NCI-H446 (cell line): ENCODE measurements at places on chromosomes 1 and 21.
A peak's percentile ranks its signal among the peaks of the same experiment; 100 is the strongest.

DNA sequence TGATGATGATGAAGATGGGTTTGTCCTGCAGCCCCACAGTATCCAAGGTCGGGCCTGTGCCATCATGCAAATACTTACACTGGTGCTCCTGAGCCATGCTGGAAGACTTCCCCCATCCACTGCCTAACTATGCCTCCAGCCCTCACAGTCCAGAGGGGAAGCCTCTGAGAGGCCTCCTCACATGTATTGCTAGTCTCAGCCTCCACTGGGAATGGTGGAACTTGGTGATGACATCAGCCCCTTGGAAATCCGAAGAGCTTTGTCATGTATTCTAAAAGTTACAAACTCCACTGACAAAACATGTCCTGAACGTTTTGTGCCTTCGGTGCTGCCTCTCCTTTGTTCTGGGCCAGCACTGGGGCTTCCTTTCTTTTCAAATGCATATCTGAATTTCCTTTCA, 61.1 kb upstream of the DMRTB1 start:
- no peak for DNase-seq

DNA sequence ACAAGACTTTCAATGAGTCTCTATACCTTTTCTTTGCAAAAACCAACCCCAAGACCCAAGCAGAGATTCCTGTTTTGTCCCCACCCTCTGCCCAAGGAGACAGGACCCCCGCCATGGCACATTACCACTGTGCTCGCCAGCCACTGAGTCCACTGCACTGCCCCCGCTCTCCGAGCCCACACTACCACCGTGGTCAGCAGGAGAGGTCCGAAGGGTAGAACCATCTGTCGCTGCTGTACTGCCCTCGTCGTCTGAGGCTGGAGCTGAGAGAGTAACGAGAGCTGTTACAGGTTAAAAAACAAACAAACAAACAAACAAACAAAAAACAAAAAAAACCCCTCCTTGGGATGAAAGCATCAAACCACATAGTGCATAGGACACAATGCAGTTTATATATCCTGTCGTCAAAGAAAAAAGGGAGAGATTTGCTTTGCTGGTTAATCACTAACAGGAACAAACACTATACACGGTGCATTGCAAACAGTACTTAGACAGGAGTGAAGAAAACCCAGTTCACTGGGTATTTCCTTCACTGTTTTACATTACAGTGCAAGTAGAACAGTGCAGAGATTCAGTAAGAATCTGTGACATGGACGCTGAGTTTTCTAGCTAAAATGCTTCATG, 71.0 kb downstream of the UBR4 start:
- DNase-seq = no peak

DNA sequence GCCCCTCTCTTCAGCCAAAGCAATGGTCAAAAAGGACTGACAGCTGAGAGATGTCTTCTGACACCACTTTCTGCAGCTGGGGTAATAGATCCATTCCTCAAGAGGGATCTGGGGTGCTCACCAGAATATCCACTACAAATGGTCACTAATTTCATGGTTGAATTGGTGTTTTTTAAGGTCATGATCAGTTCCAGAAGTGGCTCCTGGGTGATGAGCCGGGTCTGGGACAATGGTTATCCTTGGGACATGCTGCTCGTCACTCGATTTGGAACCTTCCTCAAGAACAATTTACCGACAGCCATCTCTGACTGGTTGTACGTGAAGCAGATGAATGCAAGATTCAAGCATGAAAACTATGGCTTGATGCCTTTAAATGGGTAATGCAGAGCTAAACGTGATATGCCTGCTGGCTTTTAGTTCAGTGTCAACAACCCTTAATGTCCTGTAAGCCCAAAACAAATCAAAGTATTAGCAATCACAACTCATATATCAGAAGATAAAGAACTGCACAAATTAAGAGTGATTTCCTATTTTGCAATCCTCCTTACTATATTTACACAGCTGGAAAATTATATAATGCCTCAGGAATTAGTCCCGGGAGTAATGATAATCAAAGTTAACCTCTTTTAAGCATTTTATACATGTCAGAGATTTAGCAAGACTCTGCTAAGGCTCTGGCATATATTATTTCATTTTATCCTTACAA, 20.1 kb downstream of the FMO3 start:
- no peak for DNase-seq

GRCh38 chr1:27111626-27112573, 43.0 kb downstream of the SLC9A1 start:
- DNase-seq = no peak

DNA sequence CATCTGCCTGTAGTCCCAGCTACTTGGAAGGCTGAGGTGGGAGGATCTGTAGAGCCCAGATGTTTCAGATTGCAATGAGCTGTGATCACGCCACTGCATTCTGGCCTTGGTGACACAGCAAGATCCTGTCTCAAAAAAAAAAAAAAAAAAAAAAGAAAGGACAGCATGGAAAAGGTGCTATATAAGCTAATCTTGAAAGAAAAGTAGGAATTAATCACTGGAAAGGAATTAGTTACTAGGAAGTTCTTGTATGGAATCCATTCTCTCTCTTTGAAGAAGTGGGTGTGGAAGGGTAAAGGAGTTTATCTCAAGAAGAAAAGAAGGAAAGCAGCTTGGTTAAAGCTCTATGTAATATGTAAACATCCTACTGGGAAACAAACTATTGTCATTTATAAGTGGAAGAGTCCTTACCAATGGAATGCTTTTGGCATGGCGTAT, 339.2 kb downstream of the DPYD start:
- no peak for DNase-seq

DNA sequence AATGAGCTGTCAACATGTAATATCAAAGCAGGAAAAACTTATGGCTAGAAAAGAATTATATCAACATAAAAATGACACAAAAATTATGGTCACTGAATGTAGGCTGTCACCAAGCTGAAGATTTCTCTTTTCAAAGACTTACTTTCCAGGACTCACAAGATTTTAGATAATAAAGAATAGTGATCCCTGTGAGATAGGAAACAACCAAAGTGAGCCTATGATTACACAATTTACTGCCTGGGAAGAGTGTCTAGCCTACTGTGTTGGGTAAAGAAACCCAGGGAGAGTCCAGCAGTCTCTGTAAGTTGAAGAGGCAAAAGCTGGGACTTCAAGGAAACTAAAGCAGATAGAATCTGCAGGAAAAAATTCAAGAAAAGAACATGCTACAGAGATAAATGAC, 20.2 kb upstream of the RGS1 start:
- DNase-seq = no peak

DNA sequence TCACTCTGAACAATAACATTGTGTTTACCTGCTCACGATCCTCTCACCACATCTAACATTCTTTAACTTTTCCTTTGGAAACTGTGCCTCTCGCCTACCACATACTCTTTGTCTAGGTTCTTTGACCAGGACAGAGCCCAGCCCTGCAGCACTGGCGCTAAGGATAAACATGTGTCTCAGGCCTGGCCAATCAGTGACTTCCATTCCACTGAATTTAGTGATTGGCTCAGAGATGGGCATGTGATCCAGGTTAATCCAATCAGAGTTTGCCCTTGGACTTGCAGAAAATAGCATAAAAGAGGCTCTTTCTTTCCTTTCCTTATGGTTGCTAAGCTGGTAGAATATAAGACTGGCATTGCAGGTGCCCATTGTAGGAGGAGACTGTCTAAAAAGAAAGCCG, 605.7 kb downstream of the MATN1 start:
- no peak for DNase-seq

DNA sequence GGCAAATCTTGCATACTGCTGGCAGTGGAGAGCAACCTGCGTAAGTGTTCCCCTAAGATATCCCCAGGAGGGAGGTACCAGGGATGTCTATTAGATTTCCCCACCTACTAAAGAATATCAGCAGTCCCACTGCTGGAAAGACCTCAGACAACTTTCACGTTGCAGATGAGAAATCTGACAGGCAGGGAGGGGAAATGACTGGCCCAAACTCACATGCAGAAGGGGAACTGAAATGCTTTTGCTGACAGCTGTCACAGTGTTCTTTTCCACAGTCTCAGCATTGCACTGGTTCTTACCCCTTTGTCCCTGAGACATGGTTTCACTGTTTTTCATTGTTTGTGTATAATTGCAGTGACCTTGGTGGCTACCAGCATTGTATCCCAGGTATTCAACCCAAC, 84.8 kb upstream of the ATP1A1 start:
- DNase-seq = no peak

DNA sequence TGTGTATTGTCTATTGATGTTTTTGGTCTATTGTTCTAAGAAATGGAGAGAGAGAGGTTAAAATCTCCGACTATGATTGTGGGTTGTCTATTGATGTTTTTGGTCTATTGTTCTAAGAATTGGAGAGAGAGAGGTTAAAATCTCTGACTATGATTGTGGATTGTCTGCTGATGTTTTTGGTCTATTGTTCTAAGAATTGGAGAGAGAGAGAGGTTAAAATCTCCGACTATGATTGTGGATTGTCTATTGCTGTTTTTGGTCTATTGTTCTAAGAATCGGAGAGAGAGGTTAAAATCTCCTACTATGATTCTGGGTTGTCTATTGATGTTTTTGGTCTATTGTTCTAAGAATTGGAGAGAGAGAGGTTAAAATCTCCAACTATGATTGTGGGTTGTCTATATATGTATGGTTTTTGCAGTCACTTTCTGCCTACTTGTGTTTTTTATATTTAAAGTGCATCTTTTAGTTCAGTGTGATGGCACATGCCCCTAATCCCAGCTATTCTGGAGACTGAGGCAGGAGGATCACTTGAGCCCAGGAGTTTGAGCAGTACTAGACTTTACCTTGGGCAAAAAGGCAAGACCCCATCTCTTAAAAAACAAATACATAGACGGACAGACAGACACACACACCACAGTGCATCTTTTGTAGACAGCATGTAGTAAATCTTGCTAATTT, 16.2 kb downstream of the C1orf159 start:
- no peak for DNase-seq

- no peak for DNase-seq
Measured at GRCh38 chr1:30732277-30732996, 9.1 kb upstream of the MATN1 start.

GRCh38 chr1:181711820-181712219, 228.5 kb downstream of the CACNA1E start:
- no peak for DNase-seq

- no peak for DNase-seq
Measured at GRCh38 chr1:45796946-45797345, 6.5 kb upstream of the MAST2 start.

- no peak for DNase-seq
Measured at GRCh38 chr1:30795026-30795425, 37.5 kb upstream of the LAPTM5 start.

- no peak for DNase-seq
Measured at GRCh38 chr1:3466366-3467075, 12.1 kb downstream of the ARHGEF16 start.

- DNase-seq = no peak
Measured at GRCh38 chr1:9317591-9318417, 25.1 kb downstream of the SPSB1 start.

GRCh38 chr21:32520875-32521735, 64.2 kb downstream of the TCP10L start:
- peak; percentile 93 for DNase-seq

DNA sequence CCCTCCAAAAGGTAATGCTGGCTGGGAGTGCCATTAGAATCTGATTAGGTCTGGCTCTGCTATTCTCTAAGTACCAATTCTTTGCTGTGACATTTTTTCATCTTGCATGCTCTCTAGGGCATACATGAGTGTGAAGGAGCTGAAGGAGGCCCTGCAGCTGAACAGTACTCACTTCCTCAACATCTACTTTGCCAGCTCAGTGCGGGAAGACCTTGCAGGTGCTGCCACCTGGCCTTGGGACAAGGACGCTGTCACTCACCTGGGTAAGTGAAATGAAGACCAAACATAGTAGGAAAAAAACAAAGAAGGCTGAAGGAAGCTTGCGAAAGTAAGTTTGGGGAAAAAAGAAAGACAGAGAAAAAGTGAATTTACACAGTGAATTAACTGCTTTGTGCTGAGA, 207.9 kb downstream of the PAPPA2 start:
- DNase-seq = no peak

- no peak for DNase-seq
Measured at GRCh38 chr1:6842301-6842700, 57.0 kb downstream of the CAMTA1 start.

DNA sequence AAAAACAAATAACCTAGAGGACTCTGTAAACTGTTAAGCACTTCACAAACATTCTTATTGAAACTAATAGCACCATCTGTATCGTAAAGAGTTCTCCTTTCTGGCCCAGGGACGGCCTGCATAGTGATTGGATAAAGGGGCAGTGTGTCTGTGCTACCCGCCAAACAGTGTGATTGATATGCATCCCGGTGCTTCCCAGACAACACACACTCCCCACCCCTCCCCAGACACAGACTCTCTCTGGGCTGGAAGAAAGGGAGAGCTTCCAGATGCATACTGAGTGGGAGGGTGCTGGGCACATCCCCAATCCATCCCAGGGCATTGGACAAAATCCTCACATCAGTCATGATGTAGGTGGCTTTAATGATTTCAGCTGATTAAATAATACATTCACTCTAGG, 3.7 kb downstream of the HSD11B1 start:
- no peak for DNase-seq

GRCh38 chr1:171422511-171422910, 62.8 kb upstream of the PRRC2C start:
- DNase-seq = no peak

DNA sequence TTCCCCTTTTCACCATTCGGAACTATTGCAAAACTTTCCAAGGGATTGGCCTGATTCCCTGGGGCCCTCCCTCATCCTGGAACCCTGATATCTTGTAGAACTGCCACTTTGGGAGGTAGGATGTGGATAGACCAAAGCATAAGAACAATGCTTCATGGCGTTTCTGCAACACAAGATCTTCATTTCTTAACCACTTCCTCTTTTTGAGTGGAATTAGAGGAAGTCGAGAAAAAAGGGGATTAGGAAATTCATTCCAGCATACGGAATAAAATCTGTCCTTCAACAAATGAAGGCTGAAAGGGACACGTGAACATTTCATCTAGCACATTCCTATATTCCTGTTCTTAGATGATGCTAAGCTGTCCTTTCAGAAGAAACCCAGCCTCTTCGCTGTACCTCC, 149.3 kb downstream of the HUNK start:
- DNase-seq = no peak

GRCh38 chr21:19807201-19807600, 1191.0 kb upstream of the NCAM2 start:
- no peak for DNase-seq

DNA sequence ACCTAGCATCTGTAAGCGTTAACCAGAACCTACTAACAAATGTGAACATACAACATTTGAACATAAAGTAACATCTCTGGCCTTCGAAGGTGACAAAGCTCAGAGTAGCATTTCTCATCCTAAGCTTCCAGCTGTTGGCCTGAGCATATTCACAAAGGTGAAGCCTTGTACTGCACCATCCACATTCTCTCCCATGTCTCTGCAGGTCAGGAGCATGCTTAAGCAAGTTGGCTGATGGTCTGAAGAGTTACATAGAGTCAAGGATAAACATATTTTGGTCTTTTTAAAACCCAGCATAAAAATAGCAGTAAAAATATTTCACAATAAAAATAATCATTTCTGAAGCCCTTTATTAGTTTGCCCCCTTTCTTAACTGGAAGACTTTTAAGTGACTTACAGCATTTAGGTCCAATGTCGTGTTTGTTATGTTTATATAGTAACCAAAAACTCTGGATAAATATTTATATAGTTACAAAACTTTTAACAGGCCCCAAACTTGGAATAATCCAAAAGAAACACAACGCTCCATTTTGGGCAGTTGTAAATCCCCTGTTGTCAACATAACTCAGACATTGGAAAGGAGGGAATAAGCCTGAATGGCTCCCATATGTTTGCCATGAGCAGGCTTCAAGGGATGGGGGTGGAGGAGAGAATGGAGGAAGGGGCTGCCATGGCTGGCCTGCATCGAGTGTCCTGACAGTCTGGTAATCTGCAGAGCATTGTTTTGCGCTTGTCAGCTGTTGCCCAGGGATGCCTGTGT, 42.8 kb upstream of the ENAH start:
- no peak for DNase-seq
